ENCODE measurements at places on chromosomes 12 and 14.

DNA sequence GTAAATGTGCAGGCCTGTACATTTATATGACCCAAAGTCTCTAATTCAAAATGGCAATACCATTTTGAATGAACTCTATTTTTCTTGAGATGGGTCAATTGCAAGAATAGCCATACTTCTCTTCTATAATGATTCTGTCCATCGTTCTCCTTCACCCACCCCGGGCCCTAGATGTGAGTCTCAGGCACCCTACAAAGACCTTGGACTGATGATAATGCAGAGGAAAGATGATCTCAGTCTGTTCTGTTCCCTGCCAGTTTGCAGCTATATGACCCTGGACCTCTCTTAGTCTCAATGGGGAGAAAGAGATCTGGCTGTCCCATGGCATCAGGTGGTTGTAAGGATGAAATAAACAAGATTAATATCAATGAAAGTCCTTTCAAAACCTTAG lies 30.1 kb downstream of the VCPKMT start:
- no peak for DNase-seq

- DNase-seq, result no peak
These were observed 55.1 kb downstream of the IFT43 start for GRCh38 chr14:76040704-76041103.

GRCh38 chr12:127785540-127785939 lies 481.4 kb upstream of the TMEM132C start:
- peak; percentile 28 for DNase-seq

- DNase-seq, result no peak
These were observed 17.8 kb upstream of the MLEC start for GRCh38 chr12:120668868-120669840.

GRCh38 chr12:6773590-6774351 lies 1.5 kb downstream of the LAG3 start:
- no peak for DNase-seq

DNA sequence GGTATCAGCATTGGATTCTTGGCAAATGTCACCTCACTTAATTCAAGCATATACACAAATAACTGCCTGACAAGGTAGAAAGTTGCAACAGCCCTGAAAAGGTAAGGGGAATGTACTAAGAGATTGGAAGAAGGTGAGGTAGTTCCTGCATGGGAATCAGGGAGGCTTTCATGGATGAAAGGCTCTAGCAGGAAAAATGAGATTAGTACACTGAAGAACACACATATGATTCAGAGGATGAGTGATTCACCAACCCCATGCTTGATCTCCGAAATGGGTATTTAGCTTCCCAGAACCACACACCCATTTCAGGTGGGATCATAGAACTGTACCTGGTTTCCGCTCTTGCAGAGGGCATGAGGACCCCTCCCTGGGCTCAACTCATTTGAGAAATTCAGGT lies 65.8 kb downstream of the PAH start:
- no peak for DNase-seq

All from non-pigmented ciliary epithelial cell (primary cell).